Cardiac fibroblast (primary cell): ENCODE measurements at places on chromosomes 13 and 19.
A peak's percentile ranks its signal among the peaks of the same experiment; 100 is the strongest.

DNA sequence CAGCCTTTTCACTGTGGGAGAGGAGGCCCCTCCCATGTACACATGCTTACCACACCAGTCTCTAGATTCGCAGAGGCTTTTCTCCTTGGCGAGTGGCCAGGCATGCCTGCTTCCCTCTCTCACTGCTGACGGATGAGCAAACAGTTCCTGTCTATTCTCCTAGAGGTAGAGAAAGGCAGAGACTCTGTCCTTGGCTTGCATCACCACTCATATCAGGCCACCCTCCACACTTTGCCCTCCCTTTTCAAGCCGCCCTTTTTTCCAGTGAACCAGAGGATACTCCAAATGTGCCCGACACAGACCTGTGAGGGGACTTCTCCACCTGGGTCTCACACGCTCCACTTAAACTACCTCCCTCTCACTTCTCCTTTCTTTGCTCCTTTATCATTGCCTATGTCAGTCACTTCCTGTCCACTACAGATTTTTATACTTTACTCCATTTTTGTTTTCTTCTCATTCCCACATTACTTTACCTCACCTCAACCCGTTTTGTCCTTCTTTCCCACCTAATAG lies 284.6 kb downstream of the DNAJC15 start:
- peak; percentile 93 for DNase-seq

DNA sequence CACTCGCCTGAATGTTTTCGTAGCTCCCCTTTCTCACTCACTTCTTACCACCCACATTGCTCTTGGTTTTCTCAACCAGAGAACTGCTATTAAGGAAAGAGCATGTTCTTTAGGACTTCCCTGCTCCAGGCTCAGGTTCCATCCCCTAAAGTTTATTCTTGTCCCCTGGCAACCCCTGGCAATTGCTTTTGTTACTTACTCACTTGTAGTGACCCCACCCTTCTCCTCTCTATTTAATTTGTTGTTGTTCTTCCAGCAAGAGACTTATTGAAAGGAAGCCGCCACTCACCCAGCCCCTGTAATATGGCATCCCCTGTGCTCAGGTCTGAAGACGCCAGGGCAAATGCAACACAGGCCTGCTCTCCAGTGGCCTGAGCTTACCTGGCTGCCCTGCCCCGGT lies 233.7 kb upstream of the SOX21 start:
- DNase-seq: no peak

- DNase-seq: no peak
Observed at GRCh38 chr13:23430664-23431063, 2.8 kb downstream of the SACS start.

DNA sequence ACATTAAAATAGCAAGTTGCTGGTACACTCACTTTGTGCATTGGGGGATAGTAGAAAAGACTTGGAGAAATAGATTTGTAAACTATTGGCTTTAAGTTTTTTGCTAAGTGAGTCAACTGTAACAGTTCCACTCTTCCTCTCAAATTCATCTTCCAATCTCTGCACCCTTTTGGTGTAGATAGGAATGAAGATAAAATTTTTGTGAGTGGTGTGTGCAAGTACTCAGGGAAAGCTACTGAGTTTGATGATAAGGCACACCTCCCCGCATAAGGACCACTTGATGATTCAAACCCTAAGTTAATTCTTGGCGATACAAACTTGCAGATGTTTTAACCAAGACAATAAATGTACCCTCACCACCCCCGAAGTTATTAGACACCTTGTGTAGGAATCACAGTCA lies 168.3 kb upstream of the SLITRK1 start:
- DNase-seq: no peak

- DNase-seq: no peak
Observed at GRCh38 chr13:81848291-81848690, 1507.4 kb upstream of the SPRY2 start.

DNA sequence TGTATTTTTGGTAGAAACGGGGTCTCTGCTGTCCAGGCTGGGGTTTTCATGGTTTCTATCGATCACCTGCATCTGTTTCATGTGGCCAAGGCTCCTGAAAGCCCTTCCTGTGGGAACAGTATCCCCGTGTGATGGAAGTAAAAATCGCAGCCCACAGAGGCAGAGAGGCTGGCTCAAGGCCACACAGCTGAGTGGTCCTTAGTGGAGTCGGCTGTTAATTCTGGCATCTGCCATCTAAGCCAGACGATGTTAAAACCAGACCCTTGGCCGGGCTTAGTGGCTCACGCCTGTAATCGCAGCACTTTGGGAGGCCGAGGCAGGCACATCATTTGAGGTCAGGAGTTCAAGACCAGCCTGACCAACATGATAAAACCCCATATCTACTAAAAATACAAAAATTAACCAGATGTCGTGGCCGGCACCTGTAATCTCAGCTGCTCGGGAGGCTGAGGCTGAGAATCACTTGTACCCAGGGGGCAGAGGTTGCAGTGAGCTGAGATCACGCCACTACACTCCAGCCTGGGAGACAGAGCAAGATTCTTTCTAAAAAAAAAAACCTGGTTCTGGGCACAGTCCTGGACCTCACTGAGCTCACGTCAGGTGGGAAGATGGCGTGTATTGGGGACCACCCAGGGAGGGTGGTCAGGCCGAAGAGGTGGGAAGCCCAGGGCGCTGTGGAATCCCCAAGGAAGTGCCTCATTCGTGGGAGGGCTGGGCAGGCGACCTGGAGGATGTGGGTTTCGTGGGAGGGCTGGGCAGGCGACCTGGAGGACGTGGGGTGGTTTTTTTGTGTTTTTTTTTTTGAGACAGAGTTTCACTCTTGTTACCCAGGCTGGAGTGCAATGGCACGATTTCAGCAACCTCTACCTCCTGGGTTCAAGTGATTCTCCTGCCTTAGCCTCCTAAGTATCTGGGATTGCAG lies 18.5 kb upstream of the MISP start:
- no peak for DNase-seq

DNA sequence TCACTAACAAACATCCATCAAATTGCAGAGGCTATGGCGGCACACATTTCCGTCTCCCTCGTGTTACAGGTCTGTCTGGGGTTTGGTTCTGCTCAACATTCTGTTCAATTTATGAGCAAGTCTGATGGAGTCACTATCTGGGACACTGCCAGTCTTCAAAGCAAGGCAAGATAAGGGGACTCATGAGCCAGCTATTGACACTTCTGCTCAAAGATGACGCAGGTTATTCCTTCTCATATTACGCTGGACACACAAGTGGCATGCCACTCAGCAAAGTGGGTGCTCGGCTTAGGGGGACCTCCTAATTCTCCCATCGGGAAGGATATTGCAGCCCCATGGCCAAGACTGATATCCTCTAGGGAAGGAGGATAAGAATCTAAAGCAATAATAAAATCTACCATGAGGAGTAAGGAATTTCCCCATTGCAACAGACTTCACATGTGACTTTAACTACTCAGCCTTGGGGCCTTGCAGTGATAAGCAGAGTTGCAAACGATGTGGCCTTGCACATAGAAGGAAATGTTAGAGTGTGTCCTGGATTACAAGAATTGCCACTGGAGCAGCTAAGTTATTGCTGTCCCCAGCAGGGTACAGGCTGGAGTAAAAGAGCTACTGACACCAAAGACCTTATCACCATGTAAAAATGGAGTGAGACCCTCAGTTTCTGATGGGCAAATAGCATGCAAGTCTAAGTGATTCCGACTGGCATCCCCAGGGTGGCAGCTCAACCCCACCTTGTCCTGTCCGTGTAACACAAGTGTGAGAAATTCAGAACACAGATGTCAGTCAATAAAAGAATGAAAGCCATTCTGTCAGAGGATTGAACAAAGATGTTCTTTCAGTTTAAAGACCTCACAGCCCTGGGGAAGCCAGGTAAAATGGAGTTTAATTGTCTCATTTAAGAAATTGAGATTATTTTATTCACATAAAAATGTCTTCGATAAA lies 306.1 kb downstream of the IRS2 start:
- peak; percentile 66 for DNase-seq

DNA sequence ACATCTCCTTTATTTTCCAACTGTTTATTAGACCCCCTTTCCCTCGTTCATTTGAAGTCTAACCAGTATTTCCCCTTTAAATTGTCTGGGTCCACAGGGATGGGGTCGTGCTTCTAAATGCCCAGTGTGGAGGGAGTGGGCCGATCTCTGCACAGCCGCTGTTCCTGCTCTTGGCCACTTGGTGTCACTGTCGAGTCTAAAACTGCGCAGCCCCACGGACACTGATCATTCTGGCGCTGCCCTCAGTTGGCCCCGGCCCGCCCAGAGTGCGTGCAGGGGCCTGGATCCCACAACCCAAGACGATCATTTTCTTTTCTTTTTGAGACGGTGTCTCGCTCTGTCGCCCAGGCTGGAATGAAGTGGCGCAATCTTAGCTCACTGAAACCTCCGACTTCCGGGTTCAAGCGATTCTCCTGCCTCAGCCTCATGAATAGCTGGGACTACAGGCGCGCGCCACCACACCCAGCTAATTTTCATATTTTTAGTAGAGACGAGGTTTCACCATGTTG lies 12.0 kb downstream of the WDR88 start:
- DNase-seq: peak; percentile 56

DNA sequence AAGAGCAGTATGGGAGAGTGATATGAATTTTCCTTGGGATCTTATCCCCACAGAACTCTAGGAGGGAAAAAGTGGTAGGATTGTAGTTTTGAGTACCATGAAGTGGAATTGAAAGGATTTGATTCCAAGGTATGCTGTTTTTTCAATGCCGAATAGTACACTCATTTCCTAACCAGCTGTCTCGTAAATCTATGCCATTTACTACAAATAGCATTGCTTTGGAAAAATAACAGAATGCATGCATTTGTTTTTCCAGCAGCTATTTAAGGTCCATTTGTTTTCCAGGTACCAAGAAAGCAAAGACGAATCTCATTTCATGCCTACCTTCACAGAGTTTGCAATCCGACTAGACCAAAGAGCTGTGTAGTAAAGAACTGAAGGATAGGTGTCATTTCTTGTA lies 10.5 kb downstream of the POLR1D start:
- DNase-seq: no peak

DNA sequence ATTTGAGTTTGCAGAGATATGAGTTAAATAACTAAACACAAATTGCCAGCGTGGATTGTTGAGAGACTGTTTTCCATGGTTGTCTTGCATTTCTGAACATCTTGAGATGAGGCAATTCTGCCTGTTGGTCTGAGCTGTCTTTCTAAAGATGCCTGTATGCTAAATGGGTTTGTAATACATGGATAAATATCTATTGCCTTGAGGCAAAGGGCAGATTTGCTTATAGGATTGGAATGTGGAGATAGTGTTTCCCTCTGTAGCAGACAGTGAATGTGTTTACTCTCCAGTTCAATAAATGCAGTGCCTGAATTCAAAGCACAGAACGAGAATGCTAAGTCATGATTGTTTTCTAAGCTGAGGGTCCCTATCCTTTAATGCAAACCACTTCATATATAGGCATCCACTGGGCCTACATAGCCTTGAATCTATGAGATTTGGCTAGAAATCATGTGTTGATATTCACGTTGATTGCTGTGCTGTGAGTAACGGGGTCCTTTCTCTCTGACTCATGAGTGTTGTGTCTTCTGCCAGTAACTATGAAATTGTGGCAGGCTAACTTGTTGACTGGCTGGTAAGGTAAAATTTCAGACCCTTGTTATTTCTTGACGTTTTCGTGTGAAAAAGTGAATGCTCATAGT lies 2554.8 kb downstream of the PCDH9 start:
- peak; percentile 7 for DNase-seq

DNA sequence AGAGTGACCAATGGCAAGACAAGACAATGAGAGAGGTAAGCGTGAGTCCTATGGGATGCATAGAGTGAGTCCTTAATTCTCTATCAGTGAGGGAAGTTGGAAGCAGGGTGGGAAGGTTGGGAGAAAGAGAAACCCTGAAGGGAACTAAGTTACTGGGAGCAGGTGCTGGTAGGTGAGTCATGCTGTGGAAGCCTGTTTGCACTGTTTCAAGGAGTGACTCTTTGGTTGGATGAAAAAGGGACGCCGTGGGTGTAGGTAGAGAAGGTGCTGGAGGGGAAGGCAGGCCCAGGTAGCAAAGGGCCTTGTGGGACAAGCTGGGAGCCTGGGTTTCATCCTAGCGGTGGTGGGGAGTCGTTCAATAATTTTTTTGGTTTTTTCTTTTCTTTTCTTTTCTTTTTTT lies 21.9 kb downstream of the IGFL1 start:
- DNase-seq: no peak

- peak; percentile 79 for DNase-seq
Observed at GRCh38 chr13:52348983-52349780, 56.8 kb downstream of the THSD1 start.

GRCh38 chr13:52810526-52810925 lies 37.9 kb downstream of the PCDH8 start:
- no peak for DNase-seq
